Mucosa of descending colon (tissue), 3 donors: ENCODE measurements at places on chromosomes 6 and 20. TPM values are rescaled to one million over a fixed set of nuclear protein-coding genes. Genes with fewer than 3 reads are reported as not detected.
A peak's percentile ranks its signal among the peaks of the same experiment; 100 is the strongest.

- peak; percentile 83 for DNase-seq
Measured at GRCh38 chr20:25865715-25866656, 169.3 kb upstream of the ZNF337 start.

Gene SLC17A4
- 40.1 TPM for total RNA-seq

DNA sequence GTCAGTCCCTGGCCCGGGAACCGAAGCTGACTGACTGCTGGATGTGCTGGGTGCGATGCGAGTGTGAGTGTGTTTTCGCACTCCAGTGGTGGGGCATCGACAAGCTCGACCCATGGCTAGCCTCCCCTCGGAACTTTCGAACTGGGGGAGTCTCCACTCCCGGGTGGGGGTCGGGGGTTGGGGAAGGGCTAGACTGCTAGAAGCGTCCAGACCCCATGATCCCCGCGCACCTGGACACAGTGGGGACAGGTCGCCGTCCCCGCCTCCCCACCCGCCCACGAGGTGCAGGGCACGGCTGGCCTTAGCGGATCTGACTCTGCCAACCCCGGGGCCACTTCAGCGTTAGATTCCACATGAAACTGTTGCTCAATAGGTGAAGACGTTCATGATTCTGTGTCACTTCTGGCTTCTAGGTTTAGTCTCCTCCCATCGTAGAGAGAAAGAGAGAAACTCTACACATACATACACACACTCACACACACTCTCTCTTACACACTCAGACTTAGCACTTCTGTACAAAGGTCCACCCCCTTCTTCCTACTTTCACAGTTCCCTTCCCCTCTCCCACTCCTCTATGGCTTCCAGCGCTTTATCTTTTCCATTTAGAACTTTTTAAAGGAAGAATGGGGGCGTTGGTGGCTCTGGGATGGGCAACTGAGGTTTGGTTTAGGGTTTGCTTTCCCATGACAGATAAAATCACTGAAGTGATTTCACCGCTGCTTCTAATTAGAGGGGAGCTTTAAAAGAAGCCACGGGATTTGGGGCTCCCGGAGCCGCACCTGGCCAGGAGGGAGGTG lies 5.1 kb upstream of the TFAP2A start:
- no peak for DNase-seq

DNA sequence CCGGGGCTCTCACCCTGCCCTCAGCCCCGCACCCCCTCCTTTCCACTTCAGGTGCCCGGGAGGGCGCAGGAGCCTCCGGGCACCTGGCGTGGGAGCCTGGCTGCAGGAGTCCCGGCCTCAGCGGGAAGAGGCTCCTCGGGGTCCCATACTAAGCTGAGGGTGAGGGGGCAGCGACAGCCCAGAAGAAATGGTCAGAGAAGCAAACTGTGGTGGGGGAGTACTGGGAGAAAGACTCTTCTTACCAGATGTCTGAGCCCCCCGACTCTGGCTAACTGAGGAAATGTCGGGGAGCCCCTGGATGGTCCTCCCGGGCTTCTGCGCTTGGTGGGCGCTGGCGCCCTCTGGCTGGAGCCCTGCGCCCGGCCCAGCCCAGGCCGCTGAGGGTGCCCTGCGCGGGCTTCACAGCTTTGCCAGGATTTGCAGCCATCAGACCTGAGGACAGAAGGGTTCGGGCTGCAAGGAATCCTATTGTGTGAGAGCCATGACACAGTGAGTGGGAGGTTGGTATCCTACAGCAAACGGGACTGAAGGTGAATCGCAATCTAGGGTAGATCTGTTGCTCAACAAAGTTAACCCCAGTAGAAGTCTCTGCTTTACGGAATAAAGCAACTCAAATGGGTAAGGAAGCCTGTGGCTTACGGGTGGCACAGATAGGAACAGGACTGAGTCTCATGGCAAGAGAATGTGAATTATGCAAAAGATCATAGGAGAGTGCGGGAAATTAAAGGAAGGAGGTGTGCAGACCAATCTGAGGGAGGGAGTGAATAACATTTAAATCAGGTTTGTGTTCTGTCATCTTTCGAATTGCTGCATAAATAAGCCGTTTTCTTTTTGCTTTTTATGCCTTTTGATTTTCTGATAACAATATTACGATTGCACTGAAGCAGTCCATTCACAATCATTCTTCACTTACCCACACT lies 639 bp upstream of the RCAN2 start:
- peak; percentile 65 for DNase-seq

Gene SLC22A1
- 1.9 TPM for total RNA-seq

Gene TPX2
- total RNA-seq, result 26.6 TPM
